ENCODE measurements at places on chromosomes 5 and 9.

GRCh38 chr9:108100571-108100970, 611.0 kb upstream of the KLF4 start:
- no peak for DNase-seq

- no peak for DNase-seq
Observed at GRCh38 chr9:90861826-90862740, 60.5 kb downstream of the SYK start.

- no peak for DNase-seq
Observed at GRCh38 chr9:4079906-4080305, 220.0 kb downstream of the GLIS3 start.

GRCh38 chr5:111756581-111757354, at the start of gene NREP:
TSS of gene NREP (minus strand) at chr5:111757194. CDS start at chr5:111755772, 1,422 bp downstream.
- DNase-seq = no peak

DNA sequence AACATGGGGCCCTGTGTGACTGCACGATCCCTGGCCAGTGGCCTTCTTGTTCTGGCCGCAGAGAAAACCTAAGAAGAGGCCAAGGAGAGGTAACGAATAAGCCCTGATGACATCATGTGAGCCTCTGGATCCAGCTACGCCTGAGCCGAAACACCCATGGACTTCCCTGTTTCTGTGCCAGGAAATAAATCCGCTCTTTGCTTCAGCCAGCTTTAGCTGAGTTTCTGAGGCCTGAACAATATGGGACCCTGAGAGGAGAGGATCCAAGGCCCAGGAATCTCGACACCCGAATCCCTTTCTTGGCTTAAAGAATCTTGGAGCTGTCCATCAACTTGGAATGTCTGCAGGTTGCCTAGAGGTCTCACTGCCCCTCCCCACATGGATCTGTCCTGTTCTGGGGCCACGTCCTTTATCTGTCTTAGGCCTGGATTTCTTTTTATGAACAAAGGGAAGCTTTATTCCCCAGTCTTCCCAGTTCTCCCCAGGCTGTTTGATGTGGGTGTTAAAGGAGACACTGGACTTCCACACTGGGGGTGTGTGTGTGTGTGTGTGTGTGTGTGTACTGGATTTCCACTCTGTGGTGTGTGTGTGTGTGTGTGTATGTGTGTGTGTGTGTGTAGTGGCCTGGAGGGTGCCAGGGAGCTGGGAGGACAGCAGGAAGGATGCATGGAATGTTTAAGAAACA, 13.7 kb downstream of the IER5L start:
- DNase-seq = peak; percentile 49

DNA sequence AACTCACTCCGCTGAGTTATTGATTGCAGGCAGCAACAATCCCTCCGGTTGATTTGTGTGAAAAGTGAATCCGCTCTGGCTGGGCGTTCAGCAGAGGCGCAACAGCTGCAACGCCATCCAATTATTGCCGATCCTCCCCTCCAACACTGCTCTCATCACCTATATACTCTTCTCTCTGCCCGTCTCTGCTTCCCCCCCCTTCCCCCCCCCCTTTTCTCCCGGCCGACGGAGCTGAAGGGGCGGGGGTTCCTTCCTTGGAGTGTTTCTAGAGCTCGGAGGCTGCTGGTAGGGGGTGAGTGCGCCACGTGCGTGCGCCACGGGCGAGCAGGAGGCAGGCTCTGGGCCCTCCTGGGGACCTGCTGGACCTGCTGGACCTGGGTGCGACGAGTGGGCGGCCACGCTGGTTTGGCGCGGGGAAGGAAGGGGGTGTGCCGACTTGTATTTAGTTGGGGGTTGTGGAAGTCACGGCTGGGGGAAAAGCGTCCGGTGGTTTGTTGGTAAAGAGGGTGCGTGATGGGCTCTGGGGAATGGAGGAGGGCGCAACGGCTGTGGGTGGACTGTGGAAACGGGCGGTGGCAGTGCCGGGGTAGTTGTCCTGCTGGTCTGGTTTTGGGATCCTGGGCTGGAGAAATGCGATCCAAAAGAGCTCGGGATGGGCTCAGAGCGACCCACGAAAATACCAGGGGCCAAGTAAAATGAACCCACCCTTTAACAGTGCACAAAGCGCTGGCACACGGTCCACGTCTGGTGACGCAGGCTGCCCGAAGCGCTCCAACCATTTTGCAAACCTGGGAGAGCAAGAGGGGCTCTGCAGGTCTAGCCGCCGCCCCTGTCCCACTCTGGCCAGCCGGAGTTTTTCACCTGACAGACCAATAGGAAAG, 6.4 kb upstream of the MEF2C start:
- DNase-seq = peak; percentile 62

- DNase-seq = no peak
Observed at GRCh38 chr5:165786073-165786472, 2280.7 kb downstream of the MAT2B start.

Data from astrocyte (in vitro differentiated cells and primary cell).